ENCODE measurements at places on chromosomes 12 and 14.

DNA sequence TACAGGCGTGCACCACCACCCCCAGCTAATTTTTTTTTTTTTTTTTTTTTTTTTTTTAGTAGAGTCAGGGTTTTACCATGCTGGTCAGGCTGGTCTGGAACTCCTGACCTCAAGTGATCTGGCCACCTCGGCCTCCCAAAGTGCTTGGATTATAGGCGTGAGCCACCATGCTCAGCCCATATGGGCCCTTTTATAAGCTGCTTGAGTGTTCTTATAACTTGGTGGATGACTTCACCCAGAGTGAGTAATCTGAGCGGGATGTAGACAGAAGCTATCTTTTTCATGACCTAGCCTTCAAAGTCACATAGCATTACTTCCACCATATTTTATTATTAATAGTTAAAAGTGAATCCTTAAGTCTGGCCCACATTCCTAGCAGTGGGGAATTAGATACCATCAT is 16.4 kb downstream of the BBOF1 start:
- peak; percentile 38 for DNase-seq

GRCh38 chr14:89598548-89599186 is 181.6 kb upstream of the FOXN3 start:
- peak; percentile 27 for DNase-seq

DNA sequence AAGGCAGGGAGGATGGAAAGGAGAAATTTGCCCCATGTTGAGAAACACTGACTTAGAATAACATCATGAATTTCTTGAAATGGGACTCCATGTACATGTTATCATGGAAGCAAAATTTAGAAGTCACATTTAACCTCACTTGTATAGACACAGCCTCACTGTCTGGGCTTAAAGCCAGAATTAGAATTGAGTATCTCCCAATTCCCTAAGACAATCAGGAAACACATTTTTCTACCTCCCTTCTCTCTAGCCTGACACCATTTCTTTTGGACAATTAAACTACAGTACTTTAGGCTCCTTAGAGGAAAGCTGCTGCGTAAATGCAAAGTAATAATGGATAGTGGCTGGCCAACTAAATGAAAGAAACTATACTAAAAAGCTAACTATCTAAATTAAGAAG is 795.5 kb downstream of the C12orf50 start:
- DNase-seq: peak; percentile 10

GRCh38 chr14:100537446-100538350 is 49.5 kb downstream of the BEGAIN start:
- no peak for DNase-seq

GRCh38 chr12:49540229-49541139 is 1.7 kb downstream of the KCNH3 start:
- no peak for DNase-seq

DNA sequence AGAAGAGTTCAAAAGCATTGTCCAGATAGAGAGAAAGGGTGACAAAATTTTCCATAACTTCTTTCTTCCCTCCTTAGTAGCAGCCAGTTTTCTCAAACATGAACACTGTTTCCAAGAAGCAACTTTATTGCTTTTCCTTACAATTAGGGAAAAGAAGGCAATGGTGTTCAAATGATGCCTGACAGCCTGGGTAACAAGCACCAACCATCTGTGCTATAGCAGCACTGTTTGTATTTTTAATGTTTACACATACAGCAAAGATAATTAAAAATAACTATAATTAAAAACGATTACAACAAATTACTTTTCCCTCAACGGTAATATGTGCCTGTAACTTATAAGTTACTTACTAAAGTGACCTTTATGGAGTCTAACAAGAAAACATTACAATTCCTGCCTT is 450.6 kb upstream of the LMO3 start:
- no peak for DNase-seq

GRCh38 chr12:30701056-30701455 is 5.4 kb upstream of the IPO8 start:
- no peak for DNase-seq

DNA sequence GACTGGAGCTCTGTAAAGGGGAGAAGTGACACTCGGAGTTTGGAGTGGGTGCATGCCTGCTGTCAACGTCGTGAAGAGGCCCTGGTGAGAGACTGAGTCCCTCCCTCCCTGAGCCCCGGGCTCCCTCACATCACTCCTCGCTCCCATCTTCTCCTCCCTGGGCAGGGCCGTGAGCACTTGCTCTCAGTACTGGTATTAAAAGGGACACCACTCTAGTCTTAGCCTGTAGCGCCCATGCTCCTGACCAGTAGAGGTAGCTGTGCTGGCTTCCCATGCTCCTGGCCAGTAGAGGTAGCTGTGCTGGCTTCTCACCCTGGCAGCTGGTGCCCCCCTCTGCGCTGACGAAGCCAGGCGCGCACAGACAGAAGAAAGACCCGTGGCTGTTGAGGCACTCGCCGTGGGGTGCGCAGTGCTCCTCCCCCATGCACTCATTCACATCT is 14.7 kb downstream of the ISCA2 start:
- DNase-seq: peak; percentile 23

- DNase-seq: peak; percentile 10
Observed at GRCh38 chr14:26730929-26731618, 133.2 kb upstream of the NOVA1 start.

- no peak for DNase-seq
Observed at GRCh38 chr14:85366226-85366625, 163.7 kb upstream of the FLRT2 start.

DNA sequence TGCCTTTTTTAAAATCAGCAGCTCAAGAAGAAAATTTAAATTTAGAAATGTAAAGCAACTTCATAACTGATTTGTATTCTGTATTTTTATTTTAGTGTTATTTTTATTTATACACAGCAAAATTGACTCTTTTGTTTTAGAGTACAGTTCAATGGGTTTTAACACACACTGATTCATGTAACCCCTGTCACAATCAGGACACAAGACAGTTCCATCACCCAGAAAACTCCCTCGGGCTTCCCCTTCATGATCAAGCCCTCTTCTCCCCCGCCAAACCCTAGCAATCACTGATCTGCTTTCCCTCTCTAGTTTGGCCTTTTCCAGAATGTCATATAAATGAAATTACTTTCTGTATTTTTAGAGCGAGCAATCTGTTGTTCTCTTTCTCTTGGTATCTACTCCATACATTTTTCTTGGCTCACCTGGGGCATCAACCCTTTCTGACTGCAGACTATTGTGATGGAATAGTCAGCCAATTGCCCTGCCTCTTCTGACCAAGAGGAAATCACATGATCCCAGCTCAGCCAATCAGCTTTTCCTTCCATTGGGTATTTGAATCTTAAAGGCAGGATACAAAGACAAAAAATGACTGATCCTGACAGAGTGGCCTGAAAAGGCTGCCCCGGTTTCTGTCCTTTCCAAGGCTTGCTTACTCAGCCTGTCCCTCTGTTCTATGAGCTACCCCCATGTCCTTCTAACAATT is 5.3 kb downstream of the SLC5A8 start:
- no peak for DNase-seq

DNA sequence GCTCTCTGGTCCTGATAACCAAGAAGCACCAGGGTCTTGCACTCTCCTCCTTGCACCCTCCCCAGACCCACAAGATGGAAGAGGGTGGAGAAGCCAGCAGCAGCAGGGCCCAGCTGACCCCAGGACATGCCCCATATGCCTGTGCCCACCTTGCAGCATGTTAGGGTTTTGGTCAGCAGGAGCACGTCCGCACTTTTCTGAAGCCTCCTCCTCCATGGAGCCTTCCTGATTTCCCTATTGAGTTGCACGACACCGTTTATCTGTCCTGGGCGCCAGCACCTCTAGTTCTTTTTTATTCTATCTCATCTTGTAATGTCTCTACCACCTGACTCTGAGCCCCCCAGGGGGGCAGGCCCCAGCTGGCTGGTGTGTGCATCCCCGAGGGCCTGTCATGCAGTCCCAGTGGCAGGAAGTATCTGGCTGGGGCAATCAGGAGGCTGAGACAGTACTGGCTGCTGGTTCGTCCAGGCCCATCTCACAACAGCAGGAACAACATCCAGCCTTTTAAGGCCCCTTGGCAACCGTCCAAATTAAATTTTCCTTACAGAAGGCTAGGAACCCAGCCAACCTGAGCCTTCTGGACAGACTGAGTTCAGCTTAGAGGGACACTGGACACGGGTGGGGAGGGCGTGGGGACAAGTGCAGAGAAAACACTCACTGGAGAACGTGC is 39.6 kb downstream of the CCDC85C start:
- DNase-seq: peak; percentile 62

GRCh38 chr12:131085816-131086591 is 132.3 kb downstream of the ADGRD1 start:
- no peak for DNase-seq

DNA sequence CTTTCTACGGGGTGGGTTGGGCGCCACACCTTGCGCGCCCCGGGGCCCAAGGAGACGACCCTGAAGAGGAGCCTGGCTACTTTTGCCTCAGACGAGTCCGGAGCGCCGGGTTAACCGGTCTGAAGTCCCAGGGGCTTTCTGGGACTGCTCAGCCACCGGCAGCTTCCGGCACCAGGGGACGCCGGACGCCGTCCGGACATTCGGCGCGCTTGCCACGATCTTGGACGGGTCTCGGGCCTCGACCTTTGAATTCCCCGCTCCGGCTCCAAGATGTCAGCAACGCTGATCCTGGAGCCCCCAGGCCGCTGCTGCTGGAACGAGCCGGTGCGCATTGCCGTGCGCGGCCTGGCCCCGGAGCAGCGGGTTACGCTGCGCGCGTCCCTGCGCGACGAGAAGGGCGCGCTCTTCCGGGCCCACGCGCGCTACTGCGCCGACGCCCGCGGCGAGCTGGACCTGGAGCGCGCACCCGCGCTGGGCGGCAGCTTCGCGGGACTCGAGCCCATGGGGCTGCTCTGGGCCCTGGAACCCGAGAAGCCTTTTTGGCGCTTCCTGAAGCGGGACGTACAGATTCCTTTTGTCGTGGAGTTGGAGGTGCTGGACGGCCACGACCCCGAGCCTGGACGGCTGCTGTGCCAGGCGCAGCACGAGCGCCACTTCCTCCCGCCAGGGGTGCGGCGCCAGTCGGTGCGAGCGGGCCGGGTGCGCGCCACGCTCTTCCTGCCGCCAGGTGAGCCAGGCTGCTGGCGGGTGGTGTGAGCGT is at the start of gene ACOT4:
ACOT4 (plus strand) TSS at position 184 of the 760 bp plus-strand sequence; CDS start at position 271, 87 bp downstream.
- DNase-seq: no peak

- DNase-seq: no peak
Observed at GRCh38 chr12:30925607-30926242, 823 bp upstream of the TSPAN11 start.

GRCh38 chr12:31474751-31475150 is 116.2 kb downstream of the DENND5B start:
- DNase-seq: no peak

GRCh38 chr12:93387780-93388179 is 10.1 kb downstream of the NUDT4 start:
- peak; percentile 66 for DNase-seq

DNA sequence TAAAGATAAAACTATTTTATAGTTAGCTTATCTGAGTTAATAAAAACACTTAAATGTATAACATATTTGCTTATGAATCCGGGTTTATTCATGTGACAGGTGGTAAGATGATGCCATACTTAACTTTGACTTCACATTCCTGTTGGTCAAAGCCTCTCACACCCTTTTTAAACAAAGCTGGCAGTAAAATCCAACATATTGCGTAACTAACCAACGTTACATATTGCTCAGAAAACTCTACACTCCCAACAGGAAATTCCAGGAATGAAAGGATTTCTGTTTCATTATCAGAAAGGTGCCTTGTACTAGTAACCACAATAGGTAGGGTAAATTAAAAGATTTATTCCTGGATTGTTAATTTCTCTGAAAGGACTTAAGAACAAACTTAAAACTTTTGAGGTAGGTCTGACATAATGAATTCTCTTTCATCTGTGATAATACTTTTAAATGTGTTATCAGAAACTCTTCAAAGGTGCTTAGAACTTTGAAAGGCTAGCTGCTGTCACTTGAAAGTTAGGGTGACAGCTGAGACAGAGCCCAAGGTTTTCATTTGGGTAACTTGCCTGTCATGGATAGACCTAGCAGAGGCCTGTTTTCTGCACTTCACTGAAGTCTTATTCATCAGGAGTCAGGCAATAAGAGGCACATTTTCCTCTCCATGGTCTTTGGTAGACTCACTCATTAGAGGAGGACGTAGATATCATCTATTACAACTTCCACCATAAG is 23.8 kb upstream of the CATSPERB start:
- DNase-seq: peak; percentile 18

- no peak for DNase-seq
Observed at GRCh38 chr14:78181270-78181669, 11.1 kb downstream of the NRXN3 start.

DNA sequence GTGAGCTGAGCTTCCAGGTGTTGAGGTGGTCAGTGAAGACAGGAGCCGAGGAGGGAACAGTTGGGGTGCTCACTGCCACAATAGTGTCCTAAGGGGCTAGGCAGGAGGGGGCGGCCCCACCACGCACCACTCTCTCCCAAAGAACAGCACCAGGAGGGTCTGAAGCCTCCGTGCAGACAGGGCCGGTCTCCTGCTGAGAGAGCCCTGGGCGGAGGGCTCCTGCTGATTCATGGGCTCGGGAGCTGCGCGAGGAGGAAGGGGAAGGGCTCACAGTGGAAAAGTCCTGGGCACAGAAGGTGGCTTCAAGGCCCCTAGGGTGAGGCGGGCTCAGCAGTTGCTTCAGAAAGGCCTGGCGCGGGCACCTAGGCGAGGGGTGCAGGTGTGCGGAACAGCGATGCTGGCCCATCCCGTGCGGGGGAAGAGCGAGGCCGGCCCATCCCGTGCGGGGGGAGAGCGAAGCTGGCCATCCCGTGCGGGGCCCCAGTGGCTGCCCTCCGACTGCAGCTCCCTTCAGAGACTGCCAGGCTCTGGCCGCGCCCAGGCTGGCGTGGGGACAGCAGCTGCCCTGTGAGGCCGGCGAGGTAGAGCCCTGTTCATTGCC is 176.7 kb downstream of the ADGRD1 start:
- DNase-seq: no peak

DNA sequence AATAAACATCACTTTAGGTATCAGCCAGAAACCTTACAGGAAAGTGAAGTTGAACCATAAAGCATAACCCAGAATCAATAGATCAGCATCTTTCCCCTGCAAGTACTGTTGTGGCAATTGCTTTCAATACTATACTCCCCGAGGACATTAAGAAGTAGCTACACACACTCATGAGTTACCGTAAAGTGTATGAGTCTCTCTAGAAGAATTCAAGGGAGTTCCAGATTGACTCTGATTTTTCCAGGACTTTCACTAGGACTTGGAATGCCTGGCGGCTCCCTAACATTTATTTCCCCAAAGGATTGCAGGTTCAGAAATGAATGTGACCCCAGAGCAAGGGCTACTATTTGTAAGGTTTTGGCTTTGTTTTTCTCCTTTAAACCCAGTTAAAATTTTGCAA is 465.4 kb upstream of the MDGA2 start:
- DNase-seq: no peak
